ENCODE measurements at places on chromosomes 5 and 9.
A peak's percentile ranks its signal among the peaks of the same experiment; 100 is the strongest.

- no peak for DNase-seq
Measured at GRCh38 chr5:95519681-95520080, 35.1 kb downstream of the SKIC3 start.

DNA sequence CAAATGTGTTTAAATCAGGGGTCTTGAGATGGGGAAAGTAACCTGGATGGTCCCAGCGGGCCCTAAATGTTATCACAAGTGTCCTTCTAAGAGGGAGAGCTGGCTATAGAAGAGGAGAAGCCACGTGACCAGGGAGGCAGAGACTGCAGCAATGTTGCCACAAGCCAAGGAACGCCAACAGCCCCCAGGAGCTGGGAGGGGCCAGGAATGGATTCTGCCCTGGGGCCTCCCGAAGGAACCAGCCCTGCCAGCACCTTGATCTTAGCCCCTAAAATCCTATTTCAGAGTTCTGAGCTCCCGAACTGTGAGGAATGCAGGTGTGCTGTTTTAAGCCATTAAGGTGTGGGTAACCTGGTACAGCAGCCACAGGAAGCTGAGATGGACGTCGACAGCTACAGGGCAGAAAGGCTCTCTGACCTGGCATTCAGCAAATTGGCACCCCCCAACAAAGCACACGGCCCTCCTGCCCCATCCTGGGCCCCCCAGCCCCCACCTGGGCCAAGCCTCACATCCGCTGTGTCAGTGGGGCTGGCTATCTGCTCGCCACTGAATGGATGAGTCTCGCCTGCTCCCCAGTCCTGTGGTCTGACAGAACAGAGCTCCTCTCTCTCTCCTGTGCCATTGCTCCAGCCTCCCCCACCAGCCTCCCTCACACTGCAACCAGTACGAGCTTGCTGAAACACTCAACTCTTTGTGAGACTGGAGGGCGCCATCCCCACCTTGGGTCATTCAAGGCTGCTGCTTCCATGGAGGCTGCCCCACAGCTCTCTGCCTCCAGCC is 78.8 kb downstream of the ADAMTS2 start:
- DNase-seq: no peak

- no peak for DNase-seq
Measured at GRCh38 chr9:101508211-101508610, 25.4 kb upstream of the RNF20 start.

GRCh38 chr9:129626625-129627284 is 792 bp downstream of the NTMT1 start:
- peak; percentile 44 for DNase-seq

GRCh38 chr9:107942291-107942690 is 452.7 kb upstream of the KLF4 start:
- DNase-seq: no peak

- peak; percentile 91 for DNase-seq
Measured at GRCh38 chr5:113513384-113514288, at the start of gene YTHDC2. TSS of gene YTHDC2 (plus strand) at chr5:113513694. CDS start at chr5:113513896, 202 bp downstream.

DNA sequence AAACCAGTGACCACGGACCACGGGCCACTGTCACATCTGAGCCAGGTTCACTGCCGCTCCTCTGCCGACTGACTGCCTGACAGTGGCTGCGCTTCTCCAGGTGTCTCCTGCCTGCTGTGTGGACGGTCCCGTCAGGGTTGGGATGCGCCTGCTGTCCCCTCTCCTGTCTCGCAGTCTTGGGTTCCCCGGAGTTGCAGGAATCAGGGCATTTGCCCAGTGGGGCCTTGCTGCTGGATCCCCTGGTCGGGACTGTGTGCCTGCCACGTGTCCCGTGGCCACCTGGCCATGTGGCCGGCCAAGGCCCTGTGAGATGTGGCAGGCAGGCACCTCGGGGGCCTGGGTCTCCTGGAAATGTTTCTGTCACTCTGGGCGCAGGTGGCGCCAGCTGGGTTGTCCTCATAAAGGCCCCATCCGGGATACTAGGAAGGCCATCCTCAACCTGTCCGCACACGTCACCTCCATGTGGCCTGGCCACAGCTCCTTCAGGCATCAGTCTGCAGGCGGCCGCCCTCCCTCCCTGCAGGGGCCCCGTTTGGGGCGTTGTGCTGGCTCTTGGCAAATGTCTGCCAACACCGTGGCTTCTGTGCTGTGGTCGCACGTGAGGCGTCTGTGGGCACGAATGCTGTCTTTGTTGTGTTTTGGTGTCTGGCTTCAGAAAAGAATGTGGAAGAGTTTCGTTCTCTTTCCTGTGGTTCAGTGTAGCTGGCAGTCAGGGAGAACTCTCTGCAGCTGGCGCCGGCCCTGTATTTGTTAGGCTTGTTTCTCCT is 6.4 kb upstream of the TOR4A start:
- no peak for DNase-seq

DNA sequence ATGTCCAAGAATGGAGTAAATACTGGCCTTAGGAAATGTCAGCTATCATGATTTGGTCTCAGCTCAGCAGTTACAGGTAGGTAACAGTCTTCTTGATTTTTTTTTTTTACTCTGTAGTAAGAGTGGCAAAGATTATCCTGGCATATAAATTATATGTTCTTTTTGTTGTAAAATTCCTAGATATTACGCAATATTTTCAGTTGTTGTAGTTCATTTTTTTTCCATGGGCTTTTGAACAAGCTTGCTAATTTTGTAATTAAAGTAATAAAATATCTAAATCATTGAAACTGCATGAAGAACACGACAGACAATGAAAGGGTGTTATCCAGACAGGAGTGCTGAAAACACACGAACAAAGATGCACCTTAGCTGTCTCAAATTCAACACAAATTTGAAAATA is 249.4 kb downstream of the PRDM9 start:
- no peak for DNase-seq

DNA sequence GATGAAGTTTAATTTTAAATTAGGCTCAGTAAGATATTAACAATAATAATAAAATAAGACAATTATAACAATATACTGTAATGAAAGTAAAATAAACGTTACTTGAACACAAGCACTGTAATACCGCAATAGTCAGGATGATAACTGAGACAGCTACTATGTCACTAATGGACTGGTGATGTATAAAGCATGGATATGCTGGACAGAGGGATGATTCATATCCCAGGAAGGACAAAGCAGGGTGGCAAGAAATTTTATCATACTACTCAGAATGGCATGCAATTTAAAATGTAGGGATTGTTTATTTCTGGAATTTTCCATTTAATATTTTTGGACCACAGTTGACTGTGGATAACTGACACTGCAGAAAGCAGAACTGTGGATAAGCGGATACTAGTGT is 196.9 kb downstream of the VPS13A start:
- no peak for DNase-seq

GRCh38 chr9:2809692-2810419 is 34.0 kb downstream of the PUM3 start:
- DNase-seq: no peak

DNA sequence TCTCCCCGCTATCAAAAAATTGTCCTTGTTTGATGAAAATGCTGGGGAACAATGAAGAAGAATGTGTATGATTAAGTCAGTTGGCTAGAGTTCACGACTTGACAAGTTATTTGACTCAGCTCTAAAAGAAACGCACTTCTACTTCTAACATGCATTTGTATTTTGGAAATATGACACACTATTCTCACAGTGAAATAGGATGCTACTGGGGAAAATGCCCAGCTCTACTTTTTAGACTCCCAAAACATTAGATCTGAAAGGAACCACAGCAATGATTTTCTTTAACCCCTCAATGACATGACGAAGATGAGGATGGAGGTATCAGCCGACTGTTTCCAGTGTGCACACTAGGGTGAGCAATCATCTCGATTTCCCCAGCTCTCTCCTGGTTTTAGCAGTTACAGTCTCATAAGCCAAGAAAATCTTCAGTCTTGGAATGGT is 83.6 kb upstream of the PCSK1 start:
- no peak for DNase-seq

GRCh38 chr9:114006931-114007691 is 71.0 kb downstream of the AMBP start:
- DNase-seq: no peak

GRCh38 chr5:126595486-126596083 is 566 bp upstream of the ALDH7A1 start:
- DNase-seq: no peak

GRCh38 chr9:119412399-119412798 is 43.2 kb upstream of the BRINP1 start:
- no peak for DNase-seq

- no peak for DNase-seq
Measured at GRCh38 chr5:101838435-101838834, 457.6 kb downstream of the SLCO4C1 start.

DNA sequence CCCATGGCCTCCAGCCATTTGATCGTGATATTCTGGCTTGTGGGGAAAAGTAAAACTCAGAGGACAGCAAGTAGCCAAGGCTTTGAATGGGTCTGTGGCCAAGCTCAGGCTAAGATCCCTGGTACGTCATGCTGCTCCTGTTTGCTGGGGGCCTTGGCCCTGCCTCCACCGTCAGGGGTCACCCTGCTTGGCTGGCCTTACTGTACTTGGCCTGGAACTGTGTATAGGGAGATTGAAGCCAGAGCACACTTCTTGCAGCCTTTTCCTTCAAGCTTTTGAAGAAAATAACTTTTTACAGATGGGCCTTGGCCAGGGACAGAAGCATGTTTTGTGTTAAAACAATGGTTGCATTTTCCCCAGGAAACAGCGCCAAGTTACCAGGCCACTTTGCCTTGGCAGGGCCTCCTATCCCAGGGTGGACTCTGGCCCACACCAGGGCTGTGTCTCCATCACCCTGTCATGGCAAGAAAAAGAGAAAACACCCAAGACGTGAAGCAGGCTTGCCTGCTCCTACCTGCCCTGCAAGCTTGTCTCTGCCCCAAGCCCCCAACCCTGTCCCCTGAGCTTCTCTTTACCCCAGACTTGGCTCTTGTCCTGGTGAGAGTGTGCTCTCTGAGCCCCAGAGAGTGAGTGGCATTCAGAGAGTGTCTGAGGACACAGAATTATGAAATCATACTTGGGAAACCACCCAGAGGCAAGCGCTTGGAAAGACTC is 286.9 kb downstream of the GADD45G start:
- DNase-seq: no peak

- no peak for DNase-seq
Measured at GRCh38 chr9:109512170-109512756, 14.2 kb upstream of the PTPN3 start.

- peak; percentile 14 for DNase-seq
Measured at GRCh38 chr5:39076757-39077728, 2.8 kb upstream of the RICTOR start.

DNA sequence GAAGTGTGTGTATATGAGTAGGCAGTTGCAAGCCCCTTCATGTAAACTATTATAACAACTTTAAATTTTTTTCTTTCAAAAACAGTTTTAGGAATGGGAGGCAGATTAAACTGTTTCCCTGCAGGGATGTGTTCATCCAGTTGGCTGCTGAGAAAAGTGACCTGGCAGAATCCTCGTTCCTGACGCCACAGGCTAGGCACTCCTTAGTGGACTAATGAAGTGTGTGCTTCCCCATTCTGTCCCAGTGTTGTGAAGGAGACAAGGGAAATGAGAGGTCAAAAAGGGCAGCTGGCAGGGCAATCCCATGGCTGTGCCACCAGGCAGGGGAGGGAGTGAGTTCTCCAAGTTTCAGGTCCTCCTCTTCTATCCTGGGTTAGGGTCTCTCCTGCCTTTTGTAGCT is 59.8 kb downstream of the FOXD1 start:
- DNase-seq: no peak

GRCh38 chr5:40879163-40879942 is 29.9 kb upstream of the C7 start:
- no peak for DNase-seq

DNA sequence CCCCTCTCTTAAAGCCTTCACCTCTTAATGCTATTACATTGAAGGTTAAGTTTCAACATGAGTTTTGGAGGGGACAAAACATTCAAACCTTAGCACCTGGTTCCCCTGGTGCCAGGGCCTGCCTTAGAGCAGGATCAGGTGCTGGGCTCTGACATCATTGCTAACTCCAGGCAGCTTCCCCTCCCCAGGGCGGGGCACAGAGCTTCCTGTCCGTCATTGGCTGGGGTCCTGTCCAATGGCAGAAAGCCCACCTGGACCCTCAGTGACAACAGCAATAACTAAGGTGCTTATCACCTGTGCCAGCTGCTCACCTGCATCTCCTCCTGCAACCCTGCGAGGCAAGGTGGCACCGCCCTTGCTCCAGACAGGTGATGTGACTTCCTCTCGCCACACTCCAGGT is 177.4 kb downstream of the NSG2 start:
- DNase-seq: no peak

DNA sequence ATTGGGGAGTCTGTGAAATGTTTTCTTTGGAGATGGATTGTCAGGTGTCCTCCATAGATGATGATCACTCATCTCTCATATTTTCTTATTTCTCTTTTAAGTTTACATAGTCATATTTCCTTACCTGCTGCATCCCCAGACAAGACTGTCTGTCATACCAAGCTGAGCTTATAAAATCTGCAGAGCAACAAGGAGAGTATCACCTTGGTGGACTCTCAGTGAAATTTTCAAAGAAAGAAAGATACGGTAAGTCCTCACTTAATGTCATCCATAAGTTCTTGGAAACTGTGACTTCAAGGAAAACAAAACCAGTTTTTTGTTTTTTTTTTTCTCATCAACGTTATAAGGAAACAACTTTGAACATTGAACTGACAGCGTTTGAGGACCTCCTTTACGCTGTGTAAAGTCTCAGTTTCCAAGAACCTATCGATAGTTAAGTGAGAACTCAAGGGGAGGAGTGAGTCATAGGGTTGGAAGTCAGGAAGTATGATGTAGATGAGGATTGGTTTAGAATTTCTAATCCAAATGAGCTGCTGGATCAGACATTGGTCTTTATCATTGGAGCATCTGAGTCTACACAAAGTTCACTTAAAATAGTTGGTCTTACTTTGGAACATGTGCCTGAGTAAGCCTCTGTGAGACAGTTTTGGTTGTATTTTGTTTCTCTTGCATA is 45.5 kb downstream of the SPIN1 start:
- DNase-seq: no peak

DNA sequence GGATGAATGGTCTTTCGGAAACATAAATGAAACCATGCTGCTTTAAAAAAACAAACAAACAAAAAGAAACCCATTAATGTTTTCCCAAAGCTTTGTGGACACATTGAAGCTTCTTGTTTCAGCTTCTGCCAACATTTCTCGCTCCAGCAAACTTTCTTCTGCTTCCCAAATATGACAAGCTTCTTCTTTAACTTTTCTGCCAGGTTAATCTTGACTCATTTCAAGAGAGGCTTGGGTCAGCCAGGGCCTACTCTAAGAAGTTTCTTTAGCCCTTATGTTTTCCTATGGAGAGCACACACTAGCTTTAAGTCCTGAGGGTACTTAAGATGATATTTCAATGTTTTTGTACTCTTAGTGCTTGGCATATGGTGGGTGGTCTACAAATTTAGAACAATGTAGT is 6.1 kb downstream of the ANXA1 start:
- no peak for DNase-seq

DNA sequence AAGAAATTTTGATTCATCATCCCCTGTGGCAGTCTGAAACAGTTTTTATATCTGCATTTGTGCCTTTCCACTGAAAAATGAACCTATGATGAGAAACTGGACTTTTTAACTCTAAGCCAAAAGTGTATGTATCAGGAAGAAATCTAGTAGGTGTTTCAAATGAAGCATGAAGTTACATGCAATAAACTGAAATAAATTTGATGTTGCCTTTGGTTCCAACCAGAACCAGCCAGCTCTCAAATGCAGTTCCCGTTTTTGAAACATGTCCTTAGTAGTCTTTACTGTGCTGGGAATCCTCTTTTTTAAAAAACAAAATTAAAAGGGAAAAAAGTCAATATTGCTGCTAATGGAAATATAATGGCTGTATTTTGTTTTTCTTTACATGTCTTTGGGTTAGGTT is 43.9 kb downstream of the HACD4 start:
- no peak for DNase-seq
